Activated T-helper 17 cell treated with anti-CD3 and anti-CD28 coated beads, Interleukin-2, amount 50 U/mL, for 72 hours (primary cell): ENCODE measurements at places on chromosomes 11 and 22. TPM values are rescaled to one million over a fixed set of nuclear protein-coding genes. Genes with fewer than 3 reads are reported as not detected.
A peak's percentile ranks its signal among the peaks of the same experiment; 100 is the strongest.

Gene TNKS1BP1
- total RNA-seq = 13.6 TPM

Gene TEX54
- total RNA-seq = 0.82 TPM

Gene ZP1
- not detected for total RNA-seq

Gene TSSK2
- total RNA-seq = not detected

Gene POTEH
- total RNA-seq = not detected

Gene GRK3
- 5.8 TPM for total RNA-seq

Gene PLEKHB1
- 9.7 TPM for total RNA-seq

DNA sequence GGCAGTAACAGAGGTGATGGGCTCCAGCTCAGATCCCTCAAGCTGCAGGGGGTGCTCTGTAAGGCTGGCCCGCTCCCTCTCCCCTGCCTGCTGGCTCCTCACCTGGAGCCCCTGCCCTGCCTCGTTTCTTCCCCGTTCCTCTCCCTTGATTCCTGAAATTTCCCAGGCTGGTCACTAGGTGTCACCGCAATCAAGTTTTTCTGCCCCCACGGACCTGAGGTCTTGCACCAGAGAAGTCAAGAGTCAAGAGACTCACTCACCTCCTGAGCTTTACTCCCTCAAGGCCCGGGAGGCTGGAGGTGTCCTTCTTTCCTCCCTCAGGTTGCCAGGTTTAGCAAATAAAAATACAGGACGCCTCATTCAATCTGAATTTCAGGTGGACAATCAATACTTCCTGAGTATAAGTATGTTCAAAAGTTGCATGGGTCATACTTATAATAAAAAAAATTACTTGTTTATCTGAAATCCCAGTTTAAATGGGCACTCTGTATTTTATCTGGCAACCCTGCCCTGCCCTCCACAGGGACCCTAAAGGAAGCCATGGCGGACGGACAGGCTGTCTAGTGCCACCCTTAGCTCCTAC, 69.2 kb downstream of the SCUBE1 start:
- ATAC-seq = peak; percentile 53

- ATAC-seq = no peak
Measured at GRCh38 chr22:27641049-27641795, 160.3 kb downstream of the MN1 start.

- ATAC-seq = no peak
Measured at GRCh38 chr11:121625777-121626506, 173.2 kb upstream of the SORL1-AS1 start.

DNA sequence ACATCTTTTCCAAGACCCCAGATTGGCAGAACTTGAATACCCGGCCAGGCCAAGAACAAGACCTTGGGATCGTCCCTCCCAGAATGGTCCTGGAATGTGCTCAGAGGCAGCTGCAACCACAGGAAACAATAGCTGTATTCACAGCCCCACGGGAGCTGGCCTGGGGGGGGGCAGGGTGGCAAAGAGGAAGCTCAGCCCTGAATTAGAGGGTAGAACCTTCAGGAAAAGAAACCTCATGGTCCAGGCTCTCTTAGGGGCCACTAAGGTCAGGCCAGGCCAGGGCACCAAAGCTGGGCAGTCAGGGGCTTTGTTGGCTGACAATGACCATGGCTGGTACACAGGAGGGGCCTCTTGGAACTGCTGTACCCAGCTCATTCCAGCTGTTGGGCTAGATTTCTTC, 17.3 kb downstream of the RPL27A start:
- no peak for ATAC-seq

DNA sequence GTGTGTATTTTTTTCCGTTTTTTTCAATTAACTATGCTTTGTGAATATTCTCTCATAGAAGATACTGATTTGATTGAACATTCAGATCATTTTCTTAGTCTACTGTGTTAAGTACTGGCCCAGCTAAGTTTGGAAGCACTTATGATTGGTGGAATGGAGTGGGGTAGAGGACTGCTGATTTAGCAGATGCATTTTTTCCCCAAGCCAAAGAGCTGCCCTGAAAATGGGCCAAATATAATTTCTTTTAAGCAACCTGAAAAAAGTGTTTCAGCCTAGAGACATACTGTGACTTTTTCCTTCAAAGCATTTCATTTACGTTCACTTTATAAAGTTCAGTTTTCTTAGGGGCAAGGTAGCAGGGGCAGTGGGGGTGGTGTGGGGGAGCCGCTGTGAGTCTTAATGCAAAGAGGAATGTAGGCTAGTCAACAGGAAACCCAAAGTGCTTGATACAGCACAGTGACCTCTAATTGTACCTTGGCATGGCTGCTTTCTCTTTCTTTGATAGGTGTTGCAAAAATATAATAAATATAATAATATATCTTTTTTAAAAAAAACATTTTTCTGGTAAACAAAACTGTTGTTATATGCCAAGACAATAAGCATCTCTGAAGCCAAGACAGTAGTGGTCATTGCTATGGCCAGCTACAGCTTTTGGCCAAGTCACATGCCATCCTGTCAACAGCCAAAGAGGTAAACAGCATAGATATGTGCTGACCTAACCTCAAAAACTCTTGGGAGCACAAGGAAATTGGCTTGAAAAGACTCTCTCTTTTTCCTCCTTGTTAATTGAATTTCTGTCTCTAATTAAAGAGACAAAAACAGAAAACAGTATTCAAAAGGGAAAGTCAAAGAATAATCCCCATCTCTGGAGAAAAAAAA, 58.8 kb downstream of the LIF start:
- no peak for ATAC-seq

- ATAC-seq = peak; percentile 66
Measured at GRCh38 chr11:17388609-17389210, at the start of gene KCNJ11. Gene KCNJ11 (minus strand): TSS chr11:17388659. CDS start chr11:17388091, 568 bp downstream.

DNA sequence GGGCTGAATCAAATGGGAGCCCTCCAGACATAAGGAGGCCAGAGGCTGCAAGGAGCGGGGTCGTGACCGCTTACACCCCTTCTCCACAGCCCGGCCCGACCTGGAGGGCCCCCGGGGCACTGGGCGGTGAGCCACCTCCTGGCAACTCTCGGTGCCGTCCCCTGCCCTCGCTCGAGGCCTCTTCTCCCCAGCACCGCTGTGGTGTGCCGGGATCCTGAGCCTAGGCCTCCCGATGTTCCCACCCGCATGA, 432 bp upstream of the GP1BB start:
- ATAC-seq = no peak

DNA sequence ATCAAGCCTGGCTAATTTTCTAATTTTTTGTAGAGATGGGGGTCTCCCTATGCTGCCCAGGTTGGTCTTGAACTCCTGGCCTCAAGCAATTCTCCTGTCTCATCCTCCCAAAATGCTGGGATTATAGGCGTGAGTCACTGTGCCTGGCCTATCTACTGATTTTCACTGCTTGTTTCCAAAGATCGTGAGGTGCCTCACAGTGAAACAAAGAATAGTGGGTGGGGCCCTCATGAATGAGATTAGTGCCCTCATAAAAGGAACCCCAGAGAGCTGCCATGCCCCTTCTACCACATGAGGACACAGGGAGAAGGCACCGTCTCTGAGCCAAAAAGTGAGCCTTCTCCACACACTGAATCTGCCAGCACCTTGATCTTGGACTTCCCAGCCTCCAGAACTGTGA, 23.5 kb downstream of the TMEM184B start:
- no peak for ATAC-seq

- ATAC-seq = no peak
Measured at GRCh38 chr22:37284805-37285355, 2.6 kb downstream of the CYTH4 start.
